ENCODE measurements at places on chromosomes 6 and 20.

DNA sequence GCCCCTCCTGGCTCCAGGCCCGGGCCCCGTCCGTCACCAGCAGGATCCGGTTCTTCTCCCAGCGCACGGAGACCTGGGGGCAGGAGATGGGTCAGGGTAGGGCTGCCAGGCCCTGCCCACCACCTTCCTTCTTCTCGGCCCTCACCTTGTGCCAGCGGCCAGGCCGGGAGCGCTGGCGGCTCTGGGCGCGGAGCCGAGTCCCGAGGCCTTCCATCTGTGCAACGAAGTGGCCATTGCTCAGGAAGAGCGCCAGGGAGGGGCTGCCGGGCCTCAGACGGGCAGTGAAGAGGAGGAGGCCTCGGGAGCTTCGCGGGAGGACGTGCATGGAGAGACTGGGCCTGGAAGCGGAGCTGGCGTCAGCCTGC, 7.9 kb downstream of the ADRM1 start:
- DNase-seq = no peak

DNA sequence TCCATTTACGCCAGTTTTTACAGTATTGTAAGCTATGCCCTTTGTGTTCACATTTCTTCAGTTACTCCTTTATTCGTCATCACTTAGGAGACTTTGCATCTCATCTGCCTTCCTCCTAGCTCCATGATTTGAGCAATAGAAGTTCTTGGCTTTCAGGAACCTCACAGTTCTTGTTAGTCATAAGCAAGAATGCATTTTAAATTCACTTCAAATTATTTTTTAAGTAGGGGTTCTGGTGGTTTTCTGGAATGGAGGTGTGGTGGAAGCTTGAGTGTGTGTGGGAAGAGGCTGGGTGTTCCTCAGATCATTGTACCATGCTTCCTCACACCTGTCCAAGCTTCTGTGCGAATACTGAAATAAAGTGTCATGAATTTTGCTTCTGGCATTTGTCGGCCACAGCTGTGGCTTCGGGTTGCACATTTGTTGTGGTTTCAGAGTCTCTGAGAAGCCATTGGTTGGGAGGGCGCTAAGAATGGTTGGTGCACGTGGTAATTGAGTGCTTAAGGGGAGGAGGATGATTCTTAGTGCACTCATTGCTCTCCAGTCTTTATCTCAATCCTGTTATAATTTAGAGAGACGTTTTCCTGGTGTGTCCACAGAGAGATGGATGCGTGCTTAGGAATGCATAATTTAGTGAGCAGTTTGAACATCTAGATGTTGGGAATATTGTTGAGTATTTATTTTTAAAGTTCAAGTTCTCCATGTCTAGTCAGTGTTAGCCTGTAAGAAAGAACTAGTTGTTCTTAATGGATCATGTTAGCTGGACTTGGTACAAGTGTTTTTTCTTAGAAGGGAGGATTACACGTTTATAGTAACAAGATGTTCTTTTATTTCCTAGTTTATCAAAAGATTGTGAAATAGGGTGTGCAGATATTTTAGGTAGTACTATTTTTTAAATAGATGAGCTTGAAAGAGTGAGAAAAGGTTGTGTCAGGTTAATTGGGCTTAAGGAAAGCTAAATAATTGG, 31.9 kb downstream of the FOXO3 start:
- DNase-seq = peak; percentile 62

DNA sequence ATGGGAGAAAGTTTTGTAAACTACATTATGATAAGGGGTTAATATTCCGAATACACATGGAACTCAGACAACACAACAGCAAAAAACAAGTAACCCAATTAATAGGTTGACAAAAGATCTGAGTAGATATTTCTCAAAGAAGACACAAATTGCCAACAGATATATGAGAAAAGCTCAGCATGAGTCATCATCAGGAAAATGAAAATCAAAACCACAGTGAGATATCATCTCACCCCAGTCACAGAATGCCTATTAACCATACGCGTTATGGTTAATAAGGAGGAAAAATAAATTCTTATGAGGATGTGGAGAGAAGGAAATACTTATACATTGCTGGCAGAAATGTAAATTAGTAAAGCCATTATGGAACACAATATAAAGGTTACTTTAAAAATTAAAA, 695.0 kb downstream of the COL12A1 start:
- peak; percentile 4 for DNase-seq

DNA sequence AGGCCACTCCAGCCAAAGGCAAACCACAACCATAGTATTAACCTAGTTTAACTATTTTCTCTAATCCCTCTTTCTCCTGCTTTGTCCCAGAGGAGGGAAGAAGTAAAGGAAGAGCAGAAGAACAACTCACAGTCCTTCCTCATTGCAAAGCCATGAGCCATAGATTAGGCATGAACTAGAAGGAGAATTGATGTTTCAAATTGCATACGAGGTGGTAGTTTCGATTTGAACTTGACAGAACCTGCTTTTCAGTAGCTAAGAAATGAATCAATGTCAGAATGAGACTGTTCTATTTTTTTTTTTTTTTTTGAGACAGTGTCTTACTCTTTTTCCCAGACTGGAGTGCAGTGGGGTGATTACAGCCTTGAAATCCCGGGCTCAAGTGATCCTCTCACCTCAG, 48.3 kb downstream of the PROKR2 start:
- DNase-seq = no peak

- DNase-seq = no peak
These were observed 38.6 kb downstream of the NKX2-4 start for GRCh38 chr20:21358737-21359136.

GRCh38 chr6:138278326-138278725, 60.0 kb upstream of the PBOV1 start:
- peak; percentile 60 for DNase-seq

DNA sequence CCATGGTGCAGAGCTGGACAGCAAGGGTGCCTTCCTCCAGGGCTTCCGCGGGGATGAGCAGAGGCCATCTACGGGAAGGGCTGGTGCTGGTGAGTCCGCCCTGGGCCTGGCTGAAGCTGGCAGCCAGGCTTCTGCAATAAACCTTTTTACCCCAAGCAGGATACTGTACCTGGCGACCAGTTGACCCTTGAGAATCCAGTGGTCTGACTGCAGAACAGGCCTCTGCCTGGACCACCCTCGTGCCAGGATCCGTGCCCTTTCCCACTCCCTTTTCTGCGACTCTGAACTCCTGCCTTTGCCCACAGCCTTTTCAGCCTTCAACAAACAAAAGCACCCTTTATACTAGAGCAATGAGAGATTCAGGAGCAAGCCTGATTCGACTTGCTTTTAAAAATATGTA, 18.9 kb downstream of the CDH26 start:
- DNase-seq = no peak

GRCh38 chr6:100464903-100465700, at the start of gene SIM1:
Gene SIM1, minus strand, starts transcription at chr6:100464921. Its CDS starts 1,453 bp downstream, at chr6:100463468.
- peak; percentile 99 for DNase-seq

DNA sequence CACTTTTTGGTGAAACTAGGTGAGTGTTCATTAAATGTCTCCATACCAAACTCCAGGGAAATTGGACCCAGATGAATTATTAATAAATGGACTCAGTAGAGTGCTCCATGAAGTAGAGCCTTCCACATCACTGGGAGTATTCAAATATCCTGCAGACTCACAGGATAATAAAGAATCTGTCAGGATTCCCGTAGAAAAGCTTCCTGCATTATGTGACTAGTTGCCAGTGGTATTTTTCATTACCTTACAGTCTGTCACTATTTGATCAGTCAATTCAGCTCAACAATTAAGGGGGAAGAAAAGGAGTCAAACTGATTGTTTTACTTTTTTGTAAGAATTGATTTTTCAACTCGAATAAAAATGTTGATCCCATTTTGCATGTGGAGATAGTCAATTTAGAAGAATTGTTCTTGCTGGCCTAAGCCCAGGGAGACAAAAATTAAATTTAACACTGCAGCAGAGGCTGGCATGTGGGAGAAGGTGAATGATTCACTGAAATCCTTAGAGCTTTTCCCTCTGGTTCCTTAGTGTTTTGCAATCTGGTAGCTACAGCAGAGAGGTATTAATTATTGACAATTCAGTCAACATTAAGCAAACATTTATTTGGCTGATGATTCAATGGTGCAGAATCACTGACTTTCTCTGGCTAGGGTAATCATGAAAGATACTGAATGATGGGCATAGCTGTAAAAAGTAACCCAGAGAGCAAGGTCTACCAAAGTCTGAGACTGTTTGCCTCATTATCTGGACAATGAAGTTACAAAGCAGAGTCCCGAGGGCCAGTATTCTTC, 442.4 kb downstream of the CD83 start:
- DNase-seq = peak; percentile 16

- DNase-seq = peak; percentile 80
These were observed 50.2 kb downstream of the RREB1 start for GRCh38 chr6:7157752-7158616.

DNA sequence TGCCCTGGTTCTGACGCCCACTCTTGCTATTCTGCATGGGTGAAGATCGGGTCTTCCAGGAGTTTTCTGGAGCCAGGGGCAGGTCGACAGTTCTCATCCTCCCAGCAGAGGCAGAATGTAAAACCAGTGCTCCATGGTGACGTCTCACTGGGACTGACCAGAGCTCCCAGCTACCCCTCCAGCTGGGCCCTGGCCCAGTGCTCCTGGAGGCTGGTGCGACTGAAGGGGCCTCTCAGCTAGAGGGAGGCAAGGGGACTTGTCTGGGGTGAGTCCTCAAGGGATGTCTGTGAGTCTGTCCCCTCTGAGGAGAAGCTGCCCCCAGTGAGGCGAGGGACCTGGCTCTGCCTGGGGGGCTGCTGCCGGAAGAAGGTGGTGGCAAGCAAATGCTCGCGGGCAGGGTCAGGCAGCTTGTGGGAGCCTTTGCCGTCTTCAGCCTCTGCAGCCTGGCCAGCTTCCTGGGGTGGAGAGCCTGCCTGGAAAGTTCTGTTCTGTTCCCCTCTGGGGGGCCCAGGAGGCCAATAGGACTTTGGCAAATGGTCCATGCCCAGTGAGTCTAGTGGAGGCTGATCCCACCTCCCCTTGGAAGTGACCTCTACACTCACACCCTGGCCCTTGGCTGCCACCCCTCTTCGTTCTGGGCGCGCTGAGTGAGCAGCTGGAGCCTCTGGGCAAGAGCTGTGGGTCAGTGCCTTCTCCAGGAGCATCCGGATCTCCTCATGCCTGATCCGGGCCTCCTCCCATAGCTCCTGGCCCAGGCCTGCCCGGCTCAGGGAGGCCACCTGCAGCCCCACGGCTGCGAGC, 47.5 kb downstream of the KIAA1755 start:
- no peak for DNase-seq

- DNase-seq = no peak
These were observed 5.4 kb downstream of the JPH2 start for GRCh38 chr20:44181611-44182010.

Measured in GM03348 (cell line).